ENCODE measurements at places on chromosomes 1 and 21. TPM values are rescaled to one million over a fixed set of nuclear protein-coding genes. Genes with fewer than 3 reads are reported as not detected.

Gene HES3
- not detected for polyA plus RNA-seq

DNA sequence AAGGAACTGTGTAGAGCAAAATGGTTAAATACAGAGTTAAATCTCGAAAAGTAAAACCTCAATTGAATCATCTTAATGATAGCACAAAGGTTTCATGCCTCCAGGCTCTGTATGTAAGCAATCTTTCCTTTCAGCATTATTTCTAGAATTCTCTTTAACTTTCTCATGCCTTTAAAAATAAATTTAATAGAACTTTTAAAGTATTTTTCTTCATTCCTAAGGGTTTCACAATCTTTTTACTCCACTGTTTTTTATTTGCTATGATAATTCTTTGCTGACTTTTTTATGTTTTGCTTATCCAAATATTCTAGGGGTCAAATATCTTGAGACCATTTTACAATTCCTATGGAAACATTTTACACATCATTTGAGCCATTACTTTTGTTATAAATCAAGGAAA lies 288.0 kb downstream of the BACH1 start:
- no peak for DNase-seq

GRCh38 chr1:161772397-161772796 lies 6.3 kb downstream of the ATF6 start:
- DNase-seq, result no peak

GRCh38 chr21:24032709-24033232 lies 1574.5 kb downstream of the MRPL39 start:
- DNase-seq, result no peak

Gene OLFM3
- not detected for polyA plus RNA-seq

Gene TNFRSF4
- not detected for polyA plus RNA-seq

Measured in A549 (cell line).